Brain pericyte (primary cell): ENCODE measurements at places on chromosomes 2 and 18.

DNA sequence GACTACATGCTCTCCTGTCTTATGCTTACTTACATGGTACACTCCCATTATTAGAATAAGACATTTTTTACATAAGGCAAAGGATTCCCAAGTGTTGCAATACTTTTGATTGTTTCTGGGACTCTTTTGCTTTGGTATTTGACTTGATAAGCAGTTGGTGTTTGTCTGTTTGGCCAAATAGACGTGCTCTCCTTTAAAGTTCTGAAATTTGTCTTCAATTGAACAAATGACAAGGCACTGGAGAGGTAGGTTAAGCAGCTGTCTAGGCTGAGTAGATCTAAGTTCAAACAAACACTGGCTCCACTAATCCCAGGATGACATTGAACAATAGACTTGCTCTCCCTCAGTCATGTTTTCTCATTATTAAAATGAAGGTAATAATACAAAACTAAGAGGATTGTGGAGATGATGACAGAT is 430.5 kb downstream of the STK39 start:
- no peak for DNase-seq

GRCh38 chr2:238731961-238732360 is 115.9 kb upstream of the TWIST2 start:
- DNase-seq = no peak

- no peak for DNase-seq
These were observed 35.6 kb downstream of the EPAS1 start for GRCh38 chr2:46332686-46333281.

- DNase-seq = no peak
These were observed 517.1 kb upstream of the RAB6C start for GRCh38 chr2:129462349-129462748.

- no peak for DNase-seq
These were observed 9.6 kb upstream of the ALPK2 start for GRCh38 chr18:58638441-58638840.

GRCh38 chr2:74910245-74910644 is 48.2 kb upstream of the POLE4 start:
- no peak for DNase-seq

- no peak for DNase-seq
These were observed 2.4 kb downstream of the MTCL1 start for GRCh38 chr18:8707556-8708300.

DNA sequence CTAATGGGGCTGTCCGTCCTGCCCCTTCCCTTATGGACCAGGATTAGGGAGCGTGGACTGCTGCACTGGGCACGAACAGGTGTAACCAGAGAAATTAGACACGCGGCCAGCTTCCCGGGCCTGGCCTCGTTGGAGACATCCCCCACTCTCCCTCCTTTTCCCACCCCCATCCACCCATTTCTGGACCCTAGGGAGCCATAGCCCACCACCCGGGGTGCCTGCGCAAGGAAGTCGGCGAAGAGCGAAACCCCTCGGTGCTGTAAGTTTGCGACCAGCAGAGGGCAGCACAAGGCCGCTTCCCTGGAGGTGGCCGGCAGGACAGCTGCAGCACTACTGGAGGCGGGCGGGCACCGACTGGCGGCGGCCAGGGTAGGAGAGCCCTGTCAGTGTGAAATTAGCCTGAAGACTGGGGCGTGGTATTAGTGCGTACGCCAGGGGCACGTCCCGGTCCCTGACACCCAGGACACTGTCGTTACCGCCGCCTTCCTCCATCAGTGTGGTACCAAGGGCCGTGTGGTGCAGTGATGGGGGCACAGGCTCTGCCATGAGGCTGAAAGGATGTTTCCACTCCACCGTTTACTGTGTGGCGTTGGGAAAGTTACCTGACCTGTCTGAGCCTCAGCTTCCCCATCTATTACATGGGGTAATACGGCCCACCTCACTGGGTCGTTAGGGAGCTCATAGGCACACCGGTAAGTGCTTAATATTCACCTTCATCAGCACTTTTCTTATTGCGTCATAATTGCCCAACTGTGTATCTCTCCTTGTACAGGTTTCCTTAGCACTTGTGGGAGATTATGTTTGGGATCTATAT is 36.0 kb upstream of the CD207 start:
- DNase-seq = peak; percentile 37

DNA sequence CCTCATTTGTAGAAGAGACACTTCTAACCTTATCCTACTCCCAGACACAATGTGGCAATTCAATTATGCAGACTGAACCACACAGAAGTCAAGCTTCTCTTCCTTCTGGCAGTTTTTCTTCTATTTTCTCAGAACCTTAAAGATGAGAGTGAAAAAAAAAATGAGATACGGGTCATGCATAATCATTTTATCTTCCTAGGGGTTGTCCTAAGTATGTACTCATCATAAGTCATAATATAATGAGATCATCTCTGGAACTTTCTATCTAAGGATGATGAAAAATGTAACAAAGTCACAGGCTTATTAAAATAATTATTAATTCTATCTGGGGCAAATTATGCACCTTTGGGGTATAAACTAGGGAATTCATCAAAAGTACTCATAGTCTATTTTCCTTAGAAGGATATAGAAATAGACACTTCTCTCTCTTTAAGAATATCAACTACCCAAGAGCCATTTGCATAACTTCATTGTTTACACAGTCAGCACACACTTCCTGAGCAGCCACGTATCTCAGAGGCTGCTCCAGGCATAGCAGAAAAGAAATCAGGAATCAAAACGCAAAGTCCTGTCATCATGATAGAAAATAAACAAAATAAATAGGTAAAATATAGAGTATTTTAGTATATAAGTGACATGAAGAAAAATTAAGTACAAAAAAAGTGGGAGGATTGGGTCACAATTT is 345.9 kb upstream of the SPHKAP start:
- no peak for DNase-seq

- no peak for DNase-seq
These were observed 113.8 kb upstream of the UXS1 start for GRCh38 chr2:106307860-106308259.

DNA sequence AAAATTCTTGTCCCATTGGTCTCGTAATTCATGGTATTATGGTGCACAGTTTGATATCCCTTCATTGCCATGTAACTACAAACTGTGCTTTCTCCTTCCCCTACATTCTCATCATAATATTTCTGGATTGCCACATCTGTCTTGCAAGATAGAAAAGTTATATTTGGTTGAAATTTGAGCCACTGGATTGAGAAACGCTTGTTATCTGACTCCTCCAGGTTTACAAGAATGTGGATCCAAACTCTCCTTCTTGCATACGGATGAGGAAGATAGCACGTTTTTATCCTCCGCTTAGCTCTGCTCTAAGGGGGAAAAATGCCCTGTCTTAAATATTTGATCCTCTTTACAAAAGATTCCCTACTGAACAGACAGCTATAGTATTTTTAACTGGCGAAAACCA is 438.2 kb downstream of the TSN start:
- no peak for DNase-seq

- DNase-seq = no peak
These were observed 73.9 kb downstream of the MAP4K4 start for GRCh38 chr2:101771227-101771902.

- DNase-seq = no peak
These were observed 55.8 kb upstream of the TNP1 start for GRCh38 chr2:216915557-216916150.

- peak; percentile 24 for DNase-seq
These were observed 71.7 kb downstream of the PTRHD1 start for GRCh38 chr2:24721470-24721869.

DNA sequence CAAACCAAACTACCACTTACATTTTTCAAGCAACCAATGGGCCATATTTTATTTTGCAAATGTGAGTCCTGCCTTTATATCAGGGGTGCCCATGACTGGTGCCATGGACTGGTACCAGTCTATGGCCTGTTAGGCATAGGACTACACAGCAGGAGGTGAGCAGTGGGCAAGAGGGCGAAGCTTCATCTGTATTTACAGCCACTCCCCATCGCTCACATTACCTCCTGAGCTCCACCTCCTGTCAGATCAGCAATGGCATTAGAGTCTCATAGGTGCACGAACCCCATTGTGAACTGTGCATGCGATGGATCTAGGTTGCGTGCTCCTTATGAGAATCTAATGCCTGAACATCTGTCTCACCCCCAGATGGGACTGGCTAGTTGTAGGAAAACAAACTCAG is 53.6 kb downstream of the CCDC68 start:
- DNase-seq = no peak

GRCh38 chr2:1824202-1824905 is 80.0 kb upstream of the PXDN start:
- no peak for DNase-seq

- DNase-seq = no peak
These were observed 232.9 kb upstream of the CDH2 start for GRCh38 chr18:28409811-28410210.

- DNase-seq = no peak
These were observed 5.9 kb upstream of the MAL start for GRCh38 chr2:95019572-95019971.

DNA sequence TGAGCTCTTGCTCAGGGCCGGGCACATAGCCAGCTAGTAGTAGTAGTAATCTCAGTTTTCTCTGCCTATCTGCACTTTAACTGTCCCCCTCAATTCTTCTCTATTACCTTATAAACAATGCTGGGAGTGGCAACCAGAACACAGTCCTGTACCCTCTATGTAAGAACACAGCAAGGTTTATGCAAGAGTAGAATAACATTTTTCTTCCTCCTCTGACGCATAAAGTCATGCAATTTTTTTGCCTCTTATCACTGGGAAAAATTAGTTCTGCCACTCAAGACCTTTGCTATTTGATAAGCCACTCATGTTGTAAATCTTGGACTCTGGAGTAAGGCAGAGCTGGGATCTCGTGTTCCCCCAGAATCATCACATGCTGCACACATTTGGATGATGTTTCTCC is 200.7 kb upstream of the SOX11 start:
- DNase-seq = no peak

DNA sequence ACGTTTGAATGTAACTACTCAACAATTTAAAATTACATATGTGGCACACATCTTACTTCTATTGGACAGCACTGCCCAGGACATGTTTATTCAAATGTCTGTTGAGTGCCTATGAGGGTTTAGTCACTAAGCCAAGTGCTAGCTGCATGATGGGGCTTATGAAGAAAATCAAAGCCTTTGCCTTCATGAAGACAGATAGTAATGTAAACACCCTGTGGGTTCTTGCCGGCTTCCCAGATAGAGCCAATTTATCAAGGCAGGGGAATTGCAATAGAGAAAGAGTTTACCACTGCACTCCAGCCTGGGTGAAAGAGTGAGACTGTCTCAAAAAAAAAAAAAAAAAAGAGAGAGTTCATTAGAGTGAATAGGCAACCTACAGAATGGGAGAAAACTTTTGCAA is 43.7 kb upstream of the NEB start:
- DNase-seq = no peak

GRCh38 chr18:75377258-75377657 is 50.2 kb downstream of the SMIM21 start:
- DNase-seq = no peak

GRCh38 chr2:226772389-226773179 is 27.0 kb downstream of the IRS1 start:
- no peak for DNase-seq
